ENCODE measurements at places on chromosomes 11 and 22. TPM values are rescaled to one million over a fixed set of nuclear protein-coding genes. Genes with fewer than 3 reads are reported as not detected.
A peak's percentile ranks its signal among the peaks of the same experiment; 100 is the strongest.

- no peak for DNase-seq
Observed at GRCh38 chr11:122720107-122720881, 64.8 kb downstream of the UBASH3B start.

DNA sequence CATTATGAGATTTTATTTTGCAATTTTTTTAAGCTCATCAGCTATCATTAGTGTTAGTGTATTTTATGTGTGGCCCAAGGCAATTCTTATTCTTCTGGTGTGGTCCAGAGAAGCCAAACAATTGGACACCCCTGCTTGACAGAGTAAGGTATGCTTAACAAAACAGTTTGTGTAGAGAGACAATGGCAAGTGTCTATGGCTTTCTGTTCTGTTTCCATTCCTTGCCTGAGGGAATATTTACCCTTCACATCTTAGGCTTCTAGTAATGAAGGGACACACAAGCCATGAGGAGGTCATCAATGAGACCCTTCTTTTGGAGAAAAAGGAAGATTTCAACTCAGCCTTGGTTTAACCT lies 1278.4 kb upstream of the TENM4 start:
- DNase-seq = no peak

GRCh38 chr11:17406818-17407149 lies 18.3 kb upstream of the KCNJ11 start:
- no peak for DNase-seq

DNA sequence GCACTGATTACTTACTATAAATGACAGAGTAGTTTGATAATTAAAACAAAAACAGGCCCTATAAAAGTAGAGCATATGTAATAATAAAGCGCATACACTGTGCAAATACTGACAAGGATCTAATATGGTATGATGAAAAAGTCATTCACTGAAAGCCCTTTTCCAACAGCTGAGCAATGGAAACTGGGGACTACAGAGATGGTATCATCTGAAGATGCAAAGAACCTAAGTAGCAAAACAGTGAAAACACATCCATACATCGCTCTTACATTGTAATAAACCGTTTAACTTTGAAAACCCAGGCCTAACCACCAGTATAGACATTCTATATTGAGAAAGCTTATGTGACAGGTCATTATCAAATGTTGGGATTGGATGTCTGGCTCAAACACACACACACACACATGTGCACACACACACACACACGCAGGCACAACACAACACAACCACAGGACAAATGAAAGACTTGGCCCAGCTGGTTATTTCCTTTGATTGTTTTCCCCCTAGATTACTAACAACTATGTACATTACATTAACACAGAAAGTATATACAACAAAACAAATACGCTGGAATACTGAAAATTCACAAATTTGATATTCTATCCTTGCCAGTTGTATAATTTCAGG lies 119.5 kb downstream of the APOL5 start:
- DNase-seq = no peak

DNA sequence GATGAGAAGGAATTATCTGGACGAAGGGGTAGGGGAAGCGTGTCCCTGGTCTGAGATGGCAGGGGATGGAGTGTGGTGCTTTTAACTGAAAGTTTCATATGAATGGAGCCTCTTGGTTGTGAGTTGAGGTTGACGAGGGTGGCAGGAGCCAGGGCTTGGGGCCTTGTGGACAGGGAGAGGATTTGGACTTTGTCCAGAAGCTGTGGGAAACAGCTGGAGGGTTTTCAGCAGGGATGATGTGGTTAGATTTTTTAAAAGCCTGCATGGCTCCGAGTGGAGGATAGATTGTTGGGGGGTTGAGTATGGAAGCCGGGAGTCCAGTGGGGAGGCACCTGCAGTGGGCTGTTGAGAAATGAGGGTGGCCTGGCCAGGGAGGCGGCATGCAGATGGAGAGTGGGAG lies 24.8 kb downstream of the MYO7A start:
- DNase-seq = no peak

- no peak for DNase-seq
Observed at GRCh38 chr11:27596388-27596787, 89.8 kb upstream of the LIN7C start.

- no peak for DNase-seq
Observed at GRCh38 chr11:66231561-66231960, 36.9 kb upstream of the RAB1B start.

DNA sequence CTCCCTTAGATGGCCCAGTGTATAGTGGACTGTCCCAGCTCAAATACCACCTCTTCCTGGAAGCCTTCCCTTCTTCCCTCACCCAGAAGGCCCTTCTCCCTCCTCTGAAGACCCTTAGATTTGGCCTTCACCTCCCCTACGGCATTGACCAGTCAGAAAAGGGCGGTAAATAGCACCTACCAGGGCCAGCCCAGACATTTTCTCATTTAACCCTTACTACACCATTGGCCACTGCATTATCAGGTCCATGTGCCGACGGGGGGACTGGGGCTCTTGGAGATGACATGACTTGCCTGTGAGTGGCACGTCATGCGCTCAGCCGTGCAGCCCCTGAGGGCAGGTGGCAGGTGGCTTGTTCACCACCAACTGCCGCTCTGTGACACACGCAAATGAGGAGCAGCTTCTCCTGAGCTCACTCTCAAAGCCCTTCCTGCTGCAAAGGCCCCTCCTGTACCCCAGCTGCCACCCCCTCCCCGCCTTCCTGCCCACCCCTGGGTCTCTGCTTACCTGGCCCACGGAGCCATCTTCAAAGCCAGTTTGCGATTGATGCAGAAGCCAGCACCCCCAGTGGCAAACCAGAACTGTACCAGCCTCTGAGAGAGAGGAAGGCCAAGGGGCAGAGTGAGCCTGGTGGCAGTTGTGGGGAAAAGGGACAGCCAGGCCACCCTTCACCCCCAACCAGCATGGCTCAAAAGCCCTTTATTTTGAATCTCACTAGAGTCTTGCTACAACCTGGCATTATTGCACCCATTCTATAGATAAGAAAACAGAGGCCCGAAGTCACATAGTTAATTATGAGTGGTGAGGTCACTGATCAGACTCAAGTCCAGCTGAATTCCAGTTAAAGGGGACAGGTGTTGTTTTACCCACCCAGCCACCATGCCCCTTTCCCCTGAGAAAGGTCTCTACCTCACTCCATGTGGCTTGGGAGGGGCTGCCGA lies 9.5 kb downstream of the MFNG start:
- no peak for DNase-seq

DNA sequence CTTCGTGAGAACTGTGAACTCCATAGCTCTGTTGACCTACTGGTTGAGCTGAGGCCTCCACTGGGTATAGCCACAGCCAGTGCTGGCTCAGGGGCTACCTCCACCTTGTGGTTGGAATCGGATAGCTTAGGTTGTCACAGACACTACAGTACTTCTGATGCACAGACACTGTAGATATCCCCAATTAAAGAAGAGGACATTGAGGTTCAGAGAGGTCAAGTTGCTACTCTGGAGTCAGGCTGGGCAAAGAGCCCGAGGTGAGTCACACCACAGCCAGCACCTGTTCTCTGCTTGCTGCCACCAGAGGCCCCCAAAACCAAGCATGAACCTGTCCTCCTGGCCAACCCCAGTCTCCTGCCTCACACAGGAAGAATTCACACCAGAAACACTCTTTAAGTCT lies 5.4 kb downstream of the UFD1 start:
- DNase-seq = no peak

GRCh38 chr22:28139961-28140360 lies 220.9 kb upstream of the PITPNB start:
- DNase-seq = no peak

DNA sequence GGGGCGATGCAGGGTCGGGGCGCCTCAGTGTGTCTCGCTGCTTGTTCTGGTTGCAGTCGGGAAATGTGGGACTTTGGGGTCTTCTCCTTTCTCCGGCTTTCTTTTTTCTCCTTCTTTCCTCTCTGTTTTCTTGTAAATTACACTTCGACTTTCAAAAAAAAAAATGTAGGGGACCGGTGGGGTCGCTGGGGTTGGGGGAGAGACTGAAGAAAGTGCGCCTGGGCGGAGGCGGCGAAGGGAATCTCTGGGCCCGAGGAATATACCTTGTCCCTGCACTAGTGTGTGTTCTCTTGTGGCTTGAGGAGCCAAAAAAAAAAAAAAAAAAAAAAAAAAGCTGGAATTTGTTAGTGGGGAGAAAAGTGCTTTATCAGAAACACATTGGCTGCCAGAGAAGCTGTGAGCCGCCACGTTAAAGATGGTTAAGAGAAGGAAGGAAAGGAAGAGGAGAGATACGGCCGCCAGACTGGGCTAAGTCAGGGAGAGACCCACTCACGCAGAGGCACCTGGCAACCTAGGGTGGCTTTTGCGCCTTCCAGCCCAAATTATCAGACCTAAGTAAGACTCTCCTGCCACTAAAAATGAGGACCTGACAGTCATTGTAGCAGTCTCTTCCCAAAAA lies 8.4 kb upstream of the FLI1 start:
- DNase-seq = no peak

DNA sequence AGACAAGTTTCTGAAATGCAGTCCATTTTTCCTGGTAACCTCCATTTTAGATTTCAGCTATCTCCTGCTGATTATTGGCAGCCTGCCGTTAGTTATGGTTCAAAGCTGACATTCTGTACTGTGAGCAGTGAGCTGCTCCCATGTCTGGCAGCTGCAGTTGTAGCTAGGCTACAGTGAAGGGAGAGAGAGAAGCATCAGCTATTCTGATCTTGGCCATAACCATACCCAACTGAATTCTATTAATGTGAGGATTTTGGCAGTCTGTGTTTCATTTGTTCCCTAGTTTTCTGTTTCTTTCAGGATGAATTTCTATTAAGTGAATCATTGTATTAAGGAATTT lies 33.4 kb downstream of the SIK2 start:
- no peak for DNase-seq

GRCh38 chr22:47623763-47624148 lies 861.3 kb downstream of the TBC1D22A start:
- no peak for DNase-seq

- no peak for DNase-seq
Observed at GRCh38 chr11:68840661-68841653, 759 bp downstream of the CPT1A start.

GRCh38 chr11:88320149-88320559 lies 17.4 kb downstream of the CTSC start:
- no peak for DNase-seq

DNA sequence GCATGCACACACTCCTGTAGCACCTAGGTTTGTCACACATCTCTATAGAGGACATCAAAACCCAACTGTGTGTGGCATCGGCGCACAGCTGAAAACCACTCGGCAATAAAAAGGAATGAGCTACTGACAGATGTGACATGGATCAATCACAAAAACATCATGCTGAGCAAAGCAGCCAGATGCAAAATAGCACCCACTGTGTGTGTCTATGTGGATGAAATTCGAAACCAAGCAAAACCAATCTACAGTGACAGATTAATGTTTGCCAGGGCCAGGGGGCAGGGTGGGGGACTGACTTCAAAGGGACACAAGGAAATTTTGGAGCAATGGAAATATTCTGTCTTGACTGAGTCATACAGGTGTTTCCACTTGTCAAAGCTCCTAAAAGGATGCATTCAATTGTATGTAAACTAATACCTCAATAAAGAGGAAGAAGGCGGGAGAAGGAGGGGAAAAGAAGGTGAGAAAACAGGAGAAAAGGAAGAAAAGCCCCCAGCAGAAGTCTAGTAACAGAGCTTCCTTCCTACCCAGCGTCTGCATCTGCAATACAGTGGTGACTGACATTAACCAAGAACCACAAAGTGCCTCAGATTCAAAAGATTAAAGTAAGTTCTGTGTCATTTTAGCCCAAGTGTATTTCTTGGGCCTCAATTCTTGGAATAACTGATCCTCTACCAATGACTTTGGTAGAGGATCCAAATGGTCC lies 49.8 kb downstream of the PACSIN2 start:
- DNase-seq = no peak

DNA sequence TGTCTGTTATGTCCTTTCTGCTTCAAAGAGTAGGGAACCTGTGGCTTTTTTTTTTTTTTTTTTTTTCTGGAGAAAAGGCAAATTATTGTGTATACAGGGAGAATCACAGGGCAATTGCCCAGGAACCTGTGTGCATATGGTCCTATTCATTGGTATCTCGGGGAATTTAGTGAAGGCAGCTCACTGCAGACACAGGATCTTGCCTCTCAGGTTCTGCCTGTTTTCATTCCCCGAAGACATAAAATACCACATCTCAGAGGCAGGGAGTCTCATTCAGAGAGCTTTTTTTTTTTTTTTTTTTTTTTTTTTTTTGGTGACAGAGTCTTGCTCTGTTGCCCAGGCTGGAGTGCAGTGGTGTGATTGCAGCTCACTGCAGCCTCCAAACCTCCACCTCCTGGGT lies 88.3 kb downstream of the OSBP2 start:
- no peak for DNase-seq

DNA sequence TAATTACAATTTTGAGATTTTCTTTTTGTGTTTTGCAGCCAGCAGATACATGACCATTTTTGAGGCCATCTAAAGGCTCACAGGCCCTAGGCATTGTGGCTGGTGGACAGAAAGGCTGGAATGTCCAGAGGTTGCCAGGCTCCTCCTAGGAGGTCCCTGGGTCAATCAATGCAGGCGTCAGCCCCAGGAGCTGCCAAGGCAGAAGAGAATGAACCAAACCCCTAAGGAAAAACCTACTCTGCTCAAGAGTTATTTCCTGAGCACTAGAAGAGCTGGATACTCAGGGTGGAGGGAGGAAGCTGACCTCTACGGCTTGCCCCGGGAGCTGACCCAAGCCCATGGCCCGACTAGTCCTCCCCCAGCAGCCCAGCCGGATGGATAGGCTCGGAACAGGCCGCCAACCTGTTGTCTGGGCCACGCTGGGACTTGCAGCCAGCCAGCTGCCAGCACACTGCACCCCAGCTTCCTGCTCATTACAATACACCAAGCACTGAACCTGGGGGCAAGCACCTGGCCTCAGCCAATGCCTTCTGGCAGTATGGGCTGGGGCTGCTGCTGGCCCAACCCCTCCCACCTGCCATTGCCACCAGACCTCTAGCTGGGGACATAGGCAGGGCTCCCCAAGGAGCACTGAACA lies 5.7 kb upstream of the SCGB1A1 start:
- DNase-seq = no peak

DNA sequence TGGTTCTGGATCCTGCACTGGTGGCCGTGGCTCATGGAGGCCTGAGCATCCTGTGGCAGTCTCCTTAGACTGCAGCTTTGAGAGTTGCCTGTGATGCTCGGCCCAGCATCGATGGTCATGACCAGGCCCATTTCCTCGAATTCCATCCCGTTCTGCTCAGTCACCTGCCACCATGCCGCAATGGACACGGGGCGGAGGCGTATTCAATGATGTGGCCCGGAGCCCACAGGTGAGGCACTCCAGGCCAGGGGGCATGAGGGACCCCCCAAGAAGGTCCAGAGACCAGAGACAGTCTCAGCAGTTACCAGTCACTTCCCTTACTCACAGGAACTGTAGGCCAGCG lies 53.6 kb downstream of the SHANK2 start:
- peak; percentile 27 for DNase-seq

SYT7 gene
- total RNA-seq = 10.8 TPM

DMC1 gene
- 2.9 TPM for total RNA-seq

RPS25 gene
- total RNA-seq = 1,984 TPM

OSBP2 gene
- total RNA-seq = 4.6 TPM

MED15 gene
- total RNA-seq = 52.3 TPM
